ENCODE measurements at places on chromosomes 3 and 15. TPM values are rescaled to one million over a fixed set of nuclear protein-coding genes. Genes with fewer than 3 reads are reported as not detected.

DNA sequence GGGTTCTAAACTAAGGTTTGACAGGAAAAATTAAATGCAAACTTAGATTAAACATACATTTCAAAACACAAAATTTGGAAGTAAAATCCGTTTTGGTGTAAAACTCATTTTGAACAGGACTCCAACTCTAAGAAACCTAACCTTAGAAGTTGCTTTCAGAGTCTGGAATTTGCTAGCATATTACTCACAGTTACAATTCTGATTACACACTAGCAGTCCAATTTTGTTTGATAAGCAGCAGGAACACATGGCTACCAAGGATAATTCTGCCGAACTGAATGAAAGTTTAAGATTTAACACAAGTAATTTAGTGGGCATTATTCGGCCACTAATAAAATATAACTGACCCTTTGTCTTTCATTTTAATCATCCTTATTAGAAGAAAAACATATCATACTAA lies 49.6 kb downstream of the FRMD5 start:
- DNase-seq, result no peak
- H3K4me1 ChIP-seq, result no peaks in the 10 kb centered on the region
- no peak overlapping the region for H3K27ac ChIP-seq
- no peaks in the 10 kb centered on the region for H3K36me3 ChIP-seq

HYKK gene
- total RNA-seq, result 3.9 TPM

ST3GAL6 gene
- 6.0 TPM for total RNA-seq

DNA sequence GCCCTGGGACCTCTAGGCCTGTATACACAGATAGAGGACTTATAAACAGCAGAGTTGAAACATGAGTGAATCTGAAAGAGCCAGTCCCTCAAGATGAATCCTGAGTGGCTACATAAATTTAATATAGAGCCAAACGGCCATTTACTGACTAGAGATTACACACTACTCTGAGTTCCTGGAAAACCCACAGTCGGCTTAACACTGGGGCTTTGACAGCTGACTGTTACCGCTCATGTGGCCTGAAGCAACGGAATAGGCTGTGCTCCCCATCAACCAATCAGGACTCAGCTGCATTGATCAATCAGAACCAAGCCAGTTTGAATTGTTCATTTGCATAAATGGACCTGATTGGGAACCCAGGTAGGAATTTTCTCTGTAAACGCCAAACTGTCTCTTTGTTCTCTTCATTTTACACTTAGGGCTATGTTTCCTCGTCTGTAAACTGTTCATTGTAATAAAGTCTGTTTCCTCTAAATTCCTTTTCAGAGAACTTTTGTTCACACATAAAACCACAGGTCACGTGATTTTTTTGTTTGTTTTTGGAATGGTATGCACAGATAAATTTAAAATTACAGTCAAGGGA lies 40.5 kb downstream of the CCNL1 start:
- peak overlapping the region; percentile 10 for H3K4me3 ChIP-seq
- no peak overlapping the region for H3K27ac ChIP-seq
- H3K36me3 ChIP-seq, result no peaks in the 10 kb centered on the region
- H3K27me3 ChIP-seq, result no peaks in the 10 kb centered on the region
- no peak for DNase-seq

IL17RC gene
- total RNA-seq, result 16.6 TPM

- no peak overlapping the region for H3K27ac ChIP-seq
- H3K4me1 ChIP-seq, result no peaks in the 10 kb centered on the region
- H3K27me3 ChIP-seq, result no peaks in the 10 kb centered on the region
Observed at GRCh38 chr3:13406190-13406589, 13.9 kb downstream of the NUP210 start.

DNA sequence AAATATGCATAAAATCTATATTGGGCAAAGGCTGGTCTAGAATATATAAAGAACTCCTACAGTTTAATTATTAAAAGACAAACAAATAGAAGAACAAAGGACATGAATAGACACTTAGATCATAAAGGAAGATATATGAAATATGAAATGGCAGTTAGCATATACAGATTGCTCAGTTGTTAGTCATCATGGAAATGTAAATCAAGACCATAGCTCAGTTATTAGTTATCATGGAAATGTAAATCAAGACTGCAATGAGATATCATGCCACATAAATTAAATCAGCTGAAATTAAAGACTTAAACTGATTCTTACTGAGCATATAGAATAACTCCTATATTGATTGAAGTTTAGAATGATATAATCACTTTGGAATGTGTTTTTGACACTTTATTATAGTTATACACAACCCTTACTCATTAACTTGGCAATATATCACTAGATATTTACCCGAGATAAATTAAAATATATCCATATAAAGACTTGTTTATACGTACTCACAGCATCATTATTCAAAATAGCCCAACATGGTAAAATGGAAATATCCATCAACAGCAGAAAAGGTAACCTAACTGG lies 45.2 kb upstream of the GOLGA8B start:
- no peak overlapping the region for H3K27ac ChIP-seq
- H3K36me3 ChIP-seq, result no peaks in the 10 kb centered on the region
- H3K4me3 ChIP-seq, result no peak overlapping the region
- DNase-seq, result no peak

DNA sequence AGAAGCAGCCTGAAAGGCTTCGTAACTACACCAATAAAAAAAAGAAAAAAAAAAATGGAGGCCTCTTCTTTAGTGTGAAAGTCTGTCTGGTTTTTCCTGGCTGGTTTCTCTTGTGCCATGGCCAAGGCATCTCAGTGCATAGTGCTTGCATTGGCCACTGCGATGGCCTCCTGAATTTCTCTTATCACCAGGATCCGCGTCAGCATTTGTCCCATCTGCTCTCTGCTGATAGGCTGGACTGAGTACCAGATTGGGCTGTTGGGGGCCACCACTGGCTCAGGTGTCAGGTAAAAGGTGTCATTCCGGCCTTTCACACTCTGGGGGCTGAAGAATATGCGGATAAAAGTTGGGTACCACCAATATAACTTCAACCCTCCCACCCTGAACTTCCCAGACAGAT lies 1.1 kb upstream of the IMPDH2 start:
- H3K4me1 ChIP-seq, result peaks cover 6% of the 10 kb centered on the region
- H3K4me3 ChIP-seq, result no peak overlapping the region
- H3K27me3 ChIP-seq, result no peaks in the 10 kb centered on the region
- no peak overlapping the region for H3K27ac ChIP-seq
- no peak for DNase-seq

GRCh38 chr3:27559835-27560234 lies 75.7 kb upstream of the SLC4A7 start:
- H3K36me3 ChIP-seq, result no peaks in the 10 kb centered on the region
- peaks cover 5% of the 10 kb centered on the region for H3K27me3 ChIP-seq
- no peak overlapping the region for H3K27ac ChIP-seq
- DNase-seq, result no peak
- no peak overlapping the region for H3K4me3 ChIP-seq

DNA sequence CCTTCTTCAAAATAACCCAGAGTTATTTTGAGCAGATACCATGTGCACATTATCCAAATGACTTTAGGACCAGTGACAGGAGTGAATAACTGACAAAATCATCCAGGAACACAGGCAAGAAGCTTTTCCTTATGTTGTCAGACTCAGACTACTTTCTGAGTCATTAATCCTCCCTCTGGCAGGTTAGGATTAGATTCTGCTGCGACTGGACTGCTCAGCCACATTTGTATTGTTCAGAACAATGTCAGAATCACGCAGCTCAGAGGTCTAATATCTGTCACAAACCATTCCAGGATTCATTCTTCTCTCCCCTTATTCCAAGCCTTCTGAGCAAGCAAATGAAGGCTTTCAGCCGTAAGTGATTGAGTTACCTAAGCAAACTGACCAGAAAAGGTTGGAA lies 34.8 kb upstream of the FAM174B start:
- H3K27me3 ChIP-seq, result no peaks in the 10 kb centered on the region
- no peaks in the 10 kb centered on the region for H3K36me3 ChIP-seq
- H3K4me3 ChIP-seq, result no peak overlapping the region
- DNase-seq, result no peak

DNA sequence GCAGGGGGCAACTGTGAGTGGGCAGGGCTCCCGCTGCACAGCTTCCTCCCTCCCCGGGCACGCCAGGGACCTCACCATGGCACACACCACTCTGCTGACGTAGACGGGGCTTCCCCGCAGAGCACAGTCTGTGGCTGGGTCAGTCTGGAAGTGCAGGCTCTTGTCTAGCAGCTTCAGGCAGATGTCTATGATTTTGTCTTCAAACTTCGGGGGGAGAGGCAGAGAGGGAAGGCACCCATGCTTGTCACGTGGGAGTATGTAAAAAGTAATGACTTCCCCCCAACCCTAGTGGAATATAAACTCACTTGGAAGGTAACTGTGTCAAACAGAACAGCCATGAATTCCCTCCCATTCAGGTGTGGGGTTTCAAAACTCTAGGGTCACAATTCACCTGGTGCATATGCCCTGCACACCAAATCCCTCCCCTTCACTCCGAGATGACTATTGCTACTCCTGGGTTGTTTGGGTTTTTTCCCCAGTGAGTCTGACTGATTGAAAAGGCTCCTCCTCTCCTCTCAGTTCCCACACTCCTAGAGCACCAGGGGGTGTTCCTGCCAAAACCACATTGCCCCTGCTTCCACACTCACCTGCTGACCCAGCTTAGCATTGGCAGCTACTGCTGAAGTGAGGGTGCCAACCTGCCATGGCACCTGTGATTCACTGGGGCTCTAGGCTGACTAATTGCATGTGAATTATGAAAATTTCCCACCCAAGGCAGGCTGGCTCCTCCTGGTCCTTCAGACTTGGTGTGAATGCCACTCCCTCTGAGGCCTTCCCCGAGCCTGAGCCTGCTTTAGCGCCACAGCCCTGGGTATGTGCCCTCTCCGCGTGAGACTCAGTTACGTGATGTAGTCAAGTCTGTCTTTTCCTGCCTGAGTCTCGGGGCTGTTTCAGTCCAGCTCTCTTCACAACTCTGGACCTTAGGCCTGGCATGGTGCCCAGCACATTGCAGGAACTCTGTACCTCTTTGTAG lies 13.0 kb downstream of the TGM5 start:
- H3K4me3 ChIP-seq, result no peak overlapping the region
- H3K27me3 ChIP-seq, result no peaks in the 10 kb centered on the region
- DNase-seq, result peak; percentile 29
- H3K27ac ChIP-seq, result no peak overlapping the region

DNA sequence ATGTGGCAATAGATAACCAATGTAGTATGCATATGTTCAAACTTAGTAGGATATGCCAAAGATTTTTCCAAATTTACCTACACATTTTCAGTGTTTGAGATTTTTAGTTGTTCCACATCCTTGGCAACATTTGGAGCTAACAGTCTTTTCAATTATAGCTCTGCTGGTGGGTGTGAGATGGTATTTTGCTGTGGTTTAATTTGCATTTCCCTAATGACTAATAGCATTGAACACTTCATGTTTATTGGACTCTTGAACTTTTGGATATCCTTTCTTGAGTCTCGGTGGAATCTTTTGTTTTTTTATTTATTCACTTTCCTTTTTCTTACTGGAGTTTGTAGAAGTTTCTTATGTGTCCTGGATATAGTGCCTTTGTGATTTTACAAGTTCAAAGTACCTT lies 11.0 kb upstream of the ILDR1 start:
- no peak for DNase-seq
- no peaks in the 10 kb centered on the region for H3K27me3 ChIP-seq
- H3K27ac ChIP-seq, result no peak overlapping the region
